ENCODE measurements at places on chromosomes 7 and 10.

DNA sequence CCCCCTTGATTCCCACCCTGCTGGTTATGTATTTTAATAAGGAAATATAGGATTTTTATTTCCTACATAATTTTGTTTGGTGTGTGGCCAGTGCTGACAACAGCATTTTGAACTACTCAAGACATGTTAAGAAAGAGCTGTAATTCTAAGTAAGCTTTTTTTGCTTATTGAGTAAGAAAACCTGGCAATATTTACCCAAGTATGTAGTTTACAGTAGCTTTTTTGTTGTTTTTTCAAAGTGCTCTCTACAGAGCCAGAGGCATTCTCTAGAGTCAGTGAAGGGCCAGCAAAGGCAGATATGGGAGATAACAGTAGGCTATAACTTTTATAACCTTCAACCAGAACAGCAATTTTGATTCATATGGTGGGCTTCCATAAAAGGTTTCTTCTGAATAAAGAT, 63.2 kb upstream of the TMEM168 start:
- no peak for DNase-seq

GRCh38 chr10:34299105-34299611, 515.9 kb downstream of the PARD3 start:
- DNase-seq: no peak

- peak; percentile 23 for DNase-seq
Measured at GRCh38 chr10:73253225-73253555, 746 bp upstream of the MRPS16 start.

DNA sequence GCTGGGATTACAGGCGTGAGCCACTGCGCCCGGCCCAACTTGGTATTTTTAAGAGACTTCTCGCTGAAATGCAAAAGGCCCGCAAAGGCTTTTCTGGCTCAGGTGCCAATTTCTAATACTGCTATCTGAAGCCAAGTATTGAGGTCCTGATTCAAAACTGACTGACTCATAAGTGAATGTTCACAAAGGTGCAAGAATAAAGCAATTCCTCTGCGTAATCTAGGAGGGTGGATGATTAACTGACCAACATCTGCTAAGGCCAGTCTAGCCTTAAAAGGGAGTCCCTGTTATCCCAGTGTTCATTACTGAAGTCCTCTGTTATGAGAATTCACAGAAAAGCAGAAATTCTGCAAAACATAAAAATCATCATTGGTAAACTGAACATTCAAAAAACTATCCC, 111.4 kb downstream of the SRPK2 start:
- no peak for DNase-seq

DNA sequence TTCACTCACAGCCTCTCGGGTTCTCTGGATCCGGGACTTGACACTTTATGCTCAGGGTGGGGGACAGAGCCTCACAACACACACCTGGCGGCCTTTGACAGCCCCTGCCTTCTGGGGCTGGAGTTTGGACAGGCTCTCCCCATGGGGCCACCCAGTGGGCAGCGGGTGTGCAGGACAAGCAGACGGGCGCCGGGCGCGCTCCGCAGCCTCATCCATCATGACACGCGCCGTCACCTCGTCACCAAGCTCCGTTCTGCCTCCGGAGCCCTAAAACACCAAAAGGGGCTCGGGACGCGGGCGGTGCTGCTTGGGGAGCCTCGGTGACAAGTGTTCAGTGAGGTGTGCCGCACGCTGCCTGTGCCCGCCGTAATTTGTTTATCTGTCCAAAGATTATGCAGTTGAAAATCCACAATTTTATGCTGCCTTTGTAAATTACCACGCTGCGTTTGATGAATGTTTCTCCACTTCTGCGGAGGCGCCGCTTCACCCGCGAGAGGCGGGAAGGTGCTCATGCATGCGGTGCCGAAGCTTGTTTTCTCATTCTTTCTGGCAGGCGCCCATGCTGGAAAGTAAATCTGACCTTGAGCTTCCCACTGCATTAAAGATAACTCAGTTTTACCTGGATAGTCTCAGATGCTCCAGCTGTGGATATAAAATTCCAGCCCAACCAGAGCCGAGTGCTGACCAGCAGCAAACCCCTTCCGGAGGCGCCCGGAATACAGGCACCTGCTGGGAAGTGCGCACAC, 6.2 kb downstream of the NKX6-2 start:
- no peak for DNase-seq

- no peak for DNase-seq
Measured at GRCh38 chr7:158710651-158711102, 6.1 kb upstream of the NCAPG2 start.

GRCh38 chr10:51321980-51322379, 247.7 kb downstream of the PRKG1 start:
- DNase-seq: no peak

DNA sequence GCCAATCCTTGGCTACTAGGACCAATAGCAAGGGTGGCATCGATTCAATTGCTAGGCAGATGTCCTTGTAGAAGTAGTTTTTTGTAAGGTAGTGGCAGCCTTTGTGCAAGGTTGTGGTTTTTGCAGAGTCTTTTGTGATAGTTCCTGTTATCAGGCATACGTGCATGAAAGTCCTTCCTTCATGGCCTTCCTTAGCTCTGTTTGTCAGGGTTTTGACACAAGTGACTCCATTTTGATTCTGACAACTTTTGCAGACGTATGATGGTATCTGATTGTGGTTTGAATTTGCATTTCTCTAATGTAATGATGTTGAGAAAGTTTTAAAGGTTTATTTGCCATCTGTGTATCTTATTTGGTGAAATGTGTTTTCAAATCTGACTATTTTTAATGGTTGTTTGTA, 71.8 kb upstream of the SYPL1 start:
- no peak for DNase-seq

DNA sequence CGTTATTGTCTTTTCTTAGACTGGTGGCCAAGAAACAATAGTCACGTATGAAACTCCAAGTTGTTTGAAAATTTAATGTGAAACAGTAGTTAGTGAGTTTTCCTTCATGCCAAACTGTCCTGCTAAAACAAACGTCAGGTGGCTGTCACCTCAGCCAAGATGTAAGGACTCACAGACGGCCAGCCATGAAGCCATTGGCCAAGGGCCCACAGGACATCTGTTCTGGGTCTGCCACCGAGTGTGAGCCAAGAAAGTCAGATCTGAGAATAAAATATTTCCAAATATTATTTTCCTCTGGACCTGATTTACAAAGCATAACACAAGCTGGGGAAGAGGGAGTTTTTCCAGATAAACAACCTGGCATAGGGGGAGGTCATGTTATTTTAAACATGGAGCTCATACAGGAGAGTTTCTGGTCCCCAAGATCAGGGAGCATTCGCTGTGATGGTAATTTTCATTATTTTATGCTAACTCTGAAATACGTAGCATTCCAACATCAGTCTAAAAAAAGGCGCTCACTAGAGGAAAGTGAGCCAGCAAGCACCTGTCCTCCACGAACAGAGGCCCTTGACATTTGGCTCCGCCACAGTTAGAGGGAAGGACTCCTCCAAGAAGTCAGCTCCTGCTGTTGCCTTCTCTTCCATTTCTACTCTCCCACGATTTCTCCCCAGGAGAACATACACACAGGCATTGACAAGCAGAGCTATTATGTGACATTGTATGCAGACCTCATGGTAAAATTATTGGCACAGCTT, 38.9 kb upstream of the LANCL2 start:
- no peak for DNase-seq

DNA sequence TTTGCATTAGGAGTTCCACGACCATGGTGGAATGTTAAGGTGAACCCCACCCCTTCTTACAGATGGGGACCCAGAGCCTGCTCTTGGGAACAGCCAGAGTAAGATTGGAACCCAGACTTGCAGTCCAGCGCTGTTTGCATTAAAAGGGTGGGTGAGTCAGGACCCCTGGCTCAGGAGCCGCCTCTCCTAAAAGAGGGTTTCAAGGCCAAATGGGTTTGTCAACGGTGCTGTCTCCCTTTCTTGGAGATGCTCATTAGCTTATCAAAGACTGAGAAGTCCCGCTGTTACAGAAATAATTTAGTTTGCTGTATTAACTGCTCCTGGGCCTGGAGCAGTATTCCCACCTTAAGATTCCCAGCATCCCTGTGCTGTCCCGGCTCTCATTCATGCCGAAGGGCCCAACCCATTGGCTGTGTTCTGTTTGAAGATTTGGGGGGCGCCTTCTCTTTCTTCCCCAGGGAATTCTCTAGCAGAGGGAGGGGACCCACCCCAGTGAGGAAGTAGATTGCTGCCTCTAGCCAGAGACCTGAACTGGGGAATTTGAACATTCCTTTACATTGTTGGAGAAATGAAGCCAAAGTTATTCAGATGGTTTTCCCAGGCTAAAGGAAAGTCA, 1.8 kb downstream of the MARVELD1 start:
- no peak for DNase-seq

- peak; percentile 77 for DNase-seq
Measured at GRCh38 chr10:88934900-88935672, 17.5 kb downstream of the ACTA2 start.

DNA sequence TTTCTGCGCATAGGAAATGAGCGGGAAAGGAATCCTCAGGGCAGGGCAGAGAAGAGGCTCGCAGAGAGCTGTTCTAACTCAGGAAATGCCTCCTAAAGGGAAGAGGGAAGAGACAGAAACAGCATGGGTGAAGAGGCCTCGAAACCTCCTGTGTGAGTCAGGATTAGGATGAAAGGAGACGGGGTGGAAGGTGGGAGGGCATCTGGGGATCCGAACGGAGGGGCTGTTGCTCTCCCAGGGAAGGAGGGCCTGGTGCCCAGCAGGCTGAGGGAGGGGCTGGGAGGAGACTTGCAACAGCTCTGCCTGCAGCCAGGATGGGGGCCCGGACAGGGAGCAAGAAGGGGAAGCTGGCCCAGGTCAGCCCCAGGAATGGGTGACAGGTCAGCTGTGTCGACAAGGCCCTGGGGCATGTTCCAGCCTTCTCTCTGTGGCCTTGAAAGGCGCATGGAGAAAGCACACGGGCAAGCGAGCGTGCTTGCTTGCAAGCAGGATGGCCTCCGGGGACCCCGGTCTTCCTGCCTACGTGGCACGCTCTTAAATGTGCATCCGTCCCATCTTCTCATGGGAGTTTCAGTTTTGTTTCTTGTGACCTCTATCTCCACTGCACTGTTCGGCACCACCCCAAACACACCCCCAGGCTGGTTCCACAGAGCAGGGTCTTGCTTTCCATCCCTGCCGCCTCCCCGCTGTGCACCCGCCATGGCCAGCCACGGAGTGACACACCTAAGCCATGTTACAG, 63.5 kb downstream of the HIPK2 start:
- DNase-seq: no peak

DNA sequence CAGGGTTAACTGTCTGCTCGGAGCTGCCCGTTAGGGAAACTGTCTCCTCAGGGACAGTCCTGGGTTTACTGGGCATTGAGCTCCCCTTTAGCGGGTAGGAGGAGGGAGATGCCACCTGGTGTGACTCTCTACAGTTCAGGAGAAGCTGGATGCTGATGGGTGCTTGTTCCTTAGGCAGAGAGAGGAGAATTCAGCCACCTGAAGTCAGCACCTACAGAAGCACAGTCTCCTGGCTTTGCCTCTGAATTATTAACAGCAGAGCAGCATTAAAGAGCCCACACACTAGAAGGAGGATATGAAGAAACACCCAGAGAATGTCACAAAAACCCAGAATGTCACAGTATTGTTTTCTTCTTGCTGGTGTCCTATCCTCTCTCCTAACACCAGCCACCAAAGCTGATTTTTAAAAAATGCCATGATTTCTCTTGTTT, 696 bp downstream of the GIMAP4 start:
- DNase-seq: no peak

- peak; percentile 30 for DNase-seq
Measured at GRCh38 chr7:7653593-7654187, 13.1 kb downstream of the UMAD1 start.

DNA sequence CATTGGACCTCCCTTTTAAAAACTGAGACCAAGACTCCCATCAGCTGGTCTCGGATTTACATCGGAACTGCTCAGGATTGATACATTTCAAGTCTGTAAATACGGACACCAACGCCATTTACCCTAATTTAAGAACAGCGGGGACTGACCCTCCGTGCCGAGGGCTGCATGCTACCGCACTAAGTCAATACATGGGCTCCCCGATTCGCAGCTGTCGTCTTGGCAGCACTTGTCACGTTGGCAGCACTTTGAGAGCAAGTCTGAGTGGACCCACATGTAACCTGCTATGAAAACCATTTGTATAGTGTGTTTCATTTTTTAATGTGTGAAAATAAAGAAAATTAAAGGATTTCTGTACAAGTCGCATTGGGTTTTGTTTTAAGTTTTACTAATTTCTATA, 83.4 kb downstream of the EZH2 start:
- DNase-seq: no peak

- no peak for DNase-seq
Measured at GRCh38 chr10:58818900-58819299, 306.2 kb downstream of the BICC1 start.

DNA sequence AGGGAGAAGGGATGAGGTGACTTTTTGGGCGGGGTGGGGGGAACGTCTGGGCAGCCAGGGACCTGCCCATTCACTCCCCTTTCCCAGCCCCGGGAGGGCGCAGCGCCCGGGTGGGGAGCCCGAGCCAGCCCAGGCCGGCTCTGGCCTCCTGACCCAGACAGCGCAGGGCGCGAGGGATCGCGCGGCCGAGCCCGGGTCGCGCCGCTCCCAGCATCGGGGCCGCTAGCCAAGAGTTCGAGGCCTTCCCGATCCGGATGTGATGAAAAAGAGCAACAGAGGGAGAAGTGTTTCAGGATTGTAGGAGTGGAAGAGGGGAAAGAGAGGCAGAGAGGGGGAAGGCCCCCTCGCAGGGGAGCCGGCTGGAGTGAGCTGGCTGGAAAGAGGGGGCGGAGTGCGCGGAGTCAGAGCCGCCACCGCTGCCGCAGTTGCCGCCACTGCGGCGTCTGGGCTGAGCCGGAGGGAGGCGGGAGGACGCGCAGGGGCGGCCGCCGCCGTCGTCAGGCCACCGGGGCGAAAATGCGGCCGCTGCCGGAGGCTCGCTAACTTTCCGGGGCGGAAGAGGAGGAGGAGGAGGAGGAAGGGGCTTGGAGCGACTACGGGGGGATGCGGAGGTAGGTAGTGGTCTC, at the start of gene MDFIC:
Gene MDFIC, plus strand, starts transcription at position 69 of the 626 bp plus-strand sequence. CDS start 940 bp downstream, outside the sequence.
- DNase-seq: peak; percentile 65

DNA sequence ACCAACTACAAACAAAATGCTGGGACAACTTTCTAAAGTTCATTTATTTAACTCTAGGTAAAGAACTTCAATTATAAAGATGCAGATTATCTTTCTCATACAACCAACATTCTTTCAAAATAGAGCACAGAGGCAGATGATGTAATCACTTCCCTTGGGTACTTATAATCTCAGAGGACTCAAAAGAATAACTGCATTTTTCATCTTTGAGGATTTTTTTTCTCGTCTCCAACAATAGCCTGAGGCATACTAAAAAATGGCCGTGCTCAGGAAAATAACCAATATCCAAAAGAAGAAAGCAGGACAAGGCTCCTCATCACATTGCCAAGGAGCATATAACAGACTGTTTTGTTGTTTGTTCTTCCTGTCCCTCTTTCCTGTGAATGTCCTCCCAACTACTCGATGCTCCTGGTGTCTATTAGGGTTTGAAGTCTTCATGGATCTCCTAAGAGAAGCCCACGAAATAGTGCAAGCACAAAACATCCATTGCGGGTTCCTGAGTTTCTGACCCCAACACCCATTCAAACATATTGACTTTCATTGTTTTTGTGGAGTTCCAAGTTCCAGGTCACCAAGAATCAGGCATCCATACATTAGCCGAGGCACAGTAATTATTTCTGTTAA, 182.9 kb downstream of the SORCS1 start:
- DNase-seq: no peak

- peak; percentile 90 for DNase-seq
Measured at GRCh38 chr10:43348511-43349312, 22.7 kb upstream of the FXYD4 start.

GRCh38 chr10:75417522-75417927, 13.9 kb upstream of the LRMDA start:
- no peak for DNase-seq

- DNase-seq: peak; percentile 80
Measured at GRCh38 chr10:126041804-126042231, 145.5 kb downstream of the FANK1 start.
